ENCODE measurements at places on chromosomes 5 and 9. TPM values are rescaled to one million over a fixed set of nuclear protein-coding genes. Genes with fewer than 3 reads are reported as not detected.

- no peak for DNase-seq
Measured at GRCh38 chr5:157947156-157947555, 88.2 kb upstream of the CLINT1 start.

DNA sequence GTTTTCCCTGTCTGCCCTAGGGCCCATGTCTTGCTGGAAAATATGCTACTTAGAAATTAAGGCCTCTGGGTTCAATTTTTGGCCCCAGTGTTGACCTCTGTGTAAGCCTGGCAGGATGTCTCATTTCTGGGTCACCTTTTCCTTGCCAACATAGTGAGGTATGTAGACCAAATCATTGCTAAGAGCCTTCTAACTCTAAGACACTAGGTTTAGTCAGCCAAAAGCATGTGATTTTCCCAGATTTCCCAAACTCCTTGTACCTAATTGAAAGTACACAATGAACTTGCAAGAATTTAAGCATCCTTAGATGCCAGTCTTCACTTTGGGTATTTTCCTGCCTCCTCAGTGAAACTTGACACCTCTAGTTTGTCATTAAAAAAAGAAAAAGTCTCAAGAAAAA, 77.0 kb downstream of the GALNT10 start:
- DNase-seq: no peak

- DNase-seq: no peak
Measured at GRCh38 chr5:80866371-80866770, 93.8 kb upstream of the RASGRF2 start.

- DNase-seq: no peak
Measured at GRCh38 chr9:134335486-134336220, 9.4 kb downstream of the RXRA start.

- DNase-seq: no peak
Measured at GRCh38 chr9:74953235-74953751, 581 bp upstream of the C9orf40 start.

- DNase-seq: no peak
Measured at GRCh38 chr5:106267256-106267655, 1403.5 kb downstream of the EFNA5 start.

GRCh38 chr9:136512651-136513071, 29.8 kb upstream of the SEC16A start:
- no peak for DNase-seq

GRCh38 chr9:131774636-131775035, 34.8 kb upstream of the RAPGEF1 start:
- DNase-seq: no peak

- DNase-seq: no peak
Measured at GRCh38 chr5:128228008-128228407, 144.4 kb downstream of the SLC12A2 start.

DNA sequence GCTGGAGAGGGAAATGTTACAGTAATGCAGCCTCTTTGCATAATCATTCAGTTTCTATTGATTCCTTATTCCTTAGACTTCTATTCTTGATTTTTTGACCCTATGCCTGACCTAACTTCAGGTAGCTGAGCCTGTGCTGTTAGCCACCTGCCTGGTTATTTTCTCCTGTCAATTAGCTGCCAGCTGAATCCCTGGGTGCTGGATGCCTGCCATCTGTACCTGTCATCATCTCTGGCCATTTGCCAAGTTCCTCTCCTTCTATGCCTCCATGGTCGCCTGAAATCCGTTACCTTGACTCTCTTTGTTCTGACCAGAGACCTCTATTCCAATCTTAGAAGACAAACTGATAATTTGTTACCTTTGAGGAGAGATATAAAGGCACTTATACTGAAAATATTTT, 178.3 kb downstream of the CAVIN4 start:
- DNase-seq: no peak

DNA sequence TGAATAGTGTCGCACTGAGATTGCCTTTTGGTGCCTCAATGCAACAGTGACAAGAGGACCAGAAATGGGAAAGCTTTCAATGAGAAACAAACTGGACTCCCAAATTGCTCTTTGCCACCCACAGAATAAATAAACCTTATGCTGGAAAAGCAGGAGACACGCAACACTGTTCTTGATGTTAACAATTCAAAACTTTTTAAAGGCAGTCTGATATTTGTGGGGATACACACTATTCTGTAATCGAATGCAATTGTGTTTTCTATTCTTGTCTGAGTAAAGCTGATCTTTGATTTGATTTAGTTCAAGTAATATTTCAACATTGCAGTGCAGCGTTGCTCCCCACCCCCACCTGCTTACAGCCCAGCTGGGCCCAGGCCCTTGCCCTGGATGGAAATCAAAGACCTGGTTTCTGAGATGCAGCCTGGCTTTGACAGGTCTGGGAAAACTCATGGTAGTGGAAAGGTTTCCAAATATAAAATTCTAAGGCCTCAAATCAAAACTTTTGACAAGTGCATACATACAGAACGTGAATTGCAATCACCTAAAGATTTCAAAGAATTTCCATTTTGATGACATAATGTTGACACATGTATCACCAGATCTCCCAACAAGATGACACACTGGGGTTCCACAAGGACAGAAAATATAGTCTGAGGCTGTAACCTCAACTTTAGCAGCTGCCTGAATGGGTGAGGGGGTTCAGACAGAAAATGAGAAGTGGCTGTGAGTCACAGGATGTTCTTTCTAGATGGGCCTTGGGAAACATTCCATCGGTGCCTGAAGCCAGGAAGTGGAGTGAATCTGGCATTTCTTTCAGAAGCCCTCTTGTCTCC, 55.1 kb downstream of the ABCA1 start:
- DNase-seq: no peak

- DNase-seq: no peak
Measured at GRCh38 chr9:81150016-81150625, 539.2 kb downstream of the TLE1 start.

DNA sequence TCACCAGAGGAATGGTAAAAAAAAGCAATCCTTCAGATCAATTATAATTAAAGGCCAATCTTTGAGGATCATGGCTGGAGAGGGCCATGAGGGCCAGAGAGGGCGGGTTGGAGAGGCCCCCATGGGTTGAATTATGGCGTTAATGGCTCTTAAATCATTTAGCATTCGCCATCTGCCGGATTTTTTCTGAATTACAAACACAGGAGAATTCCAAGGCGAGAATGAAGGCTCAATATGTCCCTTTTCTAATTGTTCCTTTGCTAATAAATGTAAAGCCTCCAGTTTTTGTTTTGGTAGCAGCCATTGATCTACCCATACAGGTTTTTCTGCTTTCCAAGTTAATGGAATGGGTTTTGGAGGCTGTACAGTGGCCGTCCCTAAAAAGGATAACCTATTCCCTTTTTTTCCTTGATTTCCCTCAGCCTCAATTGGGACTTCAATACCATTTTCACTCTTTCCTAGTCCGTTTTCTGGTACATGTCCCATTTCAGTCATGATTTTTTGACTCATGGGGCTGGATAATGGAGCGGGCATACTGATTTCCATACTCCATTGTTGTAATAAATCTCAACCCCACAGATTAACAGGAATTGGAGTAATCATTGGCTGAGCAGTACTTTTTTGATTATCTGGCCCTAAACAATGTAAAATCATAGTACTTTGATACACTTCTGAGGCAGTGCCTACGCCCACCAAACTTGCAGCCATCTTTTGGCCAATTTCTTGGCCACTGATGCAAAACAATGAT, 6.7 kb upstream of the TMEM141 start:
- DNase-seq: no peak

DNA sequence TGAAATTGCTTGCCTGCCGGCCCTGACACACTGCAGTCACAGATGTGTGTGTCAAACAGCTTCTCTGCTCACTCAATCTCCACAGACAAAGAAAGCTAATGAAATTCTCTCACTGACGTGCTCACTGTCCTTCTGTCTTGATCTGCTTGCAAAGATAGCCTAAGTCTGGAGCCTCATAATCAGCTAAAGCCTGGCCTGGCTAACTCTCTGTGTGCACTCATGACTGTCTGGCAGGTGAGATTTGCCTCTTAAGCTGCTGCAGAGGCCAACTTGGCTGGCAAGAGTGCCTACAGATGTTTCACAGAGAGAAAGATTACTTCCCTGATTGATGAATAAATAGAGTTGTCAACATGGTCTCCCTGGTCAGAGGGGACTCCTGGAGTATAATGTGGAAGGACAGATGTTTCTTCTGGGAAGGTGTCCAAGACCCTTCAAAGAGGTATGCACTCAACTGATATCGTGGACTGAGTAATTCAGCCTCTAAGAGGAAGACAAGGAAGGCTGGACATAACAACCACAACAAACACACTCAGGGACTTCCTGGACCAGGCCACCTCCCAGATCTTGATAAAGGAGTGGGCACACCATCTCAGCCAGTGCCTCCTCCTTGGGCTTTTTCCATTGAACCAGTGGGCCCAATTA, 362.0 kb downstream of the SPOCK1 start:
- DNase-seq: no peak

DNA sequence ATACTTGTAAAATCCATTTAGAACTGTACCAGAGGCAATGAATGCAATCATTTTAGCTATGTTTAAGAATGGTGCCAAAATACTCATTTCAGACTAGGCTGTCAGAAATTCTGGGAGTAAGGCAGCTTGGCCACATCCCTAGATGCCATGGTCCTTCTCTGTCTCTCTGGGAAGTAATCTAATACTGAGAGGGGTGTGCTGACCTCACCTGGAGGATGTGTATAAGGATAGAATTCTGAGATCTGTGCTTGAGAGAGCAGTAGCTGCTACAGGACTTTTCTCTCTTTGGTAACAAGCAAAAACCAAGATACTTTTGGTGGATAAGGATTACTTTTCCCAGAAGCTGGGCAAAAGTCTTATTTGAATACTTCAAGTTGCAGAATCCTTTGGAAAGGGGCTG, 68.1 kb upstream of the MRPS30 start:
- DNase-seq: no peak

The OR1Q1 gene
- total RNA-seq: not detected

The MSMP gene
- total RNA-seq: not detected

The NUDT12 gene
- total RNA-seq: 12.5 TPM

The PTPN3 gene
- total RNA-seq: 3.7 TPM

The PCDHB1 gene
- 0.08 TPM for total RNA-seq
